Neural cell (in vitro differentiated cells): ENCODE measurements at places on chromosomes 2 and 18. TPM values are rescaled to one million over a fixed set of nuclear protein-coding genes. Genes with fewer than 3 reads are reported as not detected.

Gene MEP1B
- polyA plus RNA-seq, result not detected in 2 replicates

Gene C1QL2
- polyA plus RNA-seq, result not detected in 2 replicates

Gene CD8B2
- polyA plus RNA-seq, result not detected in 2 replicates

Gene DCDC2C
- not detected in 2 replicates for polyA plus RNA-seq

Gene DSG4
- polyA plus RNA-seq, result not detected in 2 replicates

Gene ALKAL2
- not detected in 2 replicates for polyA plus RNA-seq

Gene ASB18
- not detected in 2 replicates for polyA plus RNA-seq
